ENCODE measurements at places on chromosomes 16 and 17.

DNA sequence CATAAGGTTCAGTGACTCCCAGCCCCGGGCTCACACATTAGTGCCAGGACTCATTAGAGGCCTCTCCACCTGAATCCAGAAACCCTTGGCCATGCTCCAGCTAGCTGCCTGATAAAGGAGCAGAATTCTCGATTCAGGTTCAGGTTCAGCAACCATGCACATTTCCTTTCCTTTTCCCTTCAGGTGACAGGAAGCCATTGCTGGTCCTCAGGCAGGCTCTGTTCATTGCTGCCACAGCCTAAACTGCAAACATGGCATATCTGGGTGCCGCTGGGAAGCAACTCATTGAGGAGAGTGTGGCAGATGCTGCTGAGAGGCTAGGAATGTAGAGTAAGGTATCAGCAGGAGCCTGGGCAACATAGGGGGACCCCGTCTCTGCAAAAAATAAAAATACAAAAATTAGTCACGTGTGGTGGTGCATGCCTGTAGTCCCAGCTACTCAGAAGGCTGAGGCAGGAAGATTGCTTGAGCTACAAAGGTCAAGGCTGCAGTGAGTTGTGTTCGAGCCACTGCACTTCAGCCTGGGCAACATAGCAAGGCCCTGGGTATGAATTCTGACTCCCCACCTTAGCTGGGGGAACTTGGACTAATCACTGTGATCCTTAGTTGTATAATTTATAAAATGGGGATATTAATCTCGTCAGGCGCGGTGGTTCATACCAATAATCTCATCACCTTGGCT, 28.7 kb downstream of the ARL4D start:
- DNase-seq: no peak

DNA sequence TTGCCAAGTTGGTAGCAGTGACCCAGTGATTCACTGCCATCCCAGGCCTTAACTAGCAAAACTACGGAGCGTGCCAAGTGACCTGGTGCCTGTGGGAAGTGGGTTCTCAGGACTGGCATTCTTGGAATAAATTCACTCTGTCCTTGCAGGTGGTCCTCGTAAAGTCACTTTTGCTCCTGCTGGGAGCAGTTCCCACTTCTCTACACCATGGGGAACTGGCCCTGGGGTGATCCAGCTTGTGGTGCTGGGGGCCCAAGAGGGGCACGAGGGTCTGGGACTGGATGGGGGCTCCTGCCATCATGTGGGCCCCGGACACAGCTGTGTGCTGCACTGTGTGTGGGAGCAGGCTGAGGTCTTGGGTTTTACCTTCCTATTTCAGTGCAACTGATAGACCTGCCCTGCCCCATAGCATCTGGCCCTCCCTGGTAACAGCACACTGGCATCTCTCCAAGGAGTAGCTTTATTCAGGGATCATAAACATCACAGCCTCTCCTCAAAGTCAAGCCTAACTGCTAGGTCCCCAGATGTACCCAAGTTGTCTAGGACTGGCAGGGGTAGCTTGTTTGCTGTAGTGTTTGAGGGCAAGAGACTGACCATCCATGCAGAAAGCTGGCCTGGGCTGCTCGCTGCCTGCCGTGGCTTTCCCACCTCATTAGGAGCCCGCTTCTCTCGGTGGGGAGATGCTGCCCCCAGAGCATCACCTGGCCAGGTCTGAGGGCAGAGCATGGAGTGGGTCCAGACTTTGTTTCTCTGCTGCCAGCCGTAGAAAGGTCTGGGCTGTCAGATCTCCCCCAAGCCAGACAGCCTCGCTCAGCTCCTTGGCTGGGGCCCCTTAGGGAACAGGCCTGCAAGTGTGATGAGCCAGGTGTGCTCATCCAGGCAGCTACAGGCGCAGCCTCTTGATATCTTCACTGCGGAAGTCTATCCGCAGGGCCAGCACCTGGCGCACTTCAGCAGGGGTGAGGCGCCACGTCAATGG, 26.0 kb downstream of the FCSK start:
- no peak for DNase-seq

- no peak for DNase-seq
These were observed 129.4 kb upstream of the ANKFN1 start for GRCh38 chr17:56023851-56024250.

DNA sequence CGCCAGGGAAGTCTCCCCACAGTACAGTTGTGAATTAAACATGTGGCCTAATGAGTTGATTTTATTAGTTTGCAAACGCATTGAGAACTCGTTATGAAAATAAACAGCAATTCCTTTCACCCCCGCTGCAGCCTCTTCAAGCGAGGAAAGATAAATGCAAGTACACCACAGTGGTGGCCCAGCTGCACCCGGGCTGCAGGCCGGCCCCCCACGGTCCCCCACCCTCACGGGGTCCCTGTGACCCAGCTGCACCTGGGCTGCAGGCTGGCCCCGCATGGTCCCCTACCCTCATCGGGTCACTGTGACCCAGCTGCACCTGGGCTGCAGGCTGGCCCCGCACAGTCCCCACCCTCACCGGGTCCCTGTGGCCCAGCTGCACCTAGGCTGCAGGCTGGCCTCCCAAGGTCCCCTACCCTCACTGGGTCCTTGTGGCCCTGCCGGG, 32.2 kb downstream of the SDK2 start:
- DNase-seq: no peak

- no peak for DNase-seq
These were observed 22.3 kb downstream of the TUBD1 start for GRCh38 chr17:59870482-59870881.

Measured in NCI-H1417 treated with DMSO at 0.1 percent for 48 hours (cell line).